ENCODE measurements at places on chromosomes 12 and 14. TPM values are rescaled to one million over a fixed set of nuclear protein-coding genes. Genes with fewer than 3 reads are reported as not detected.

The MYO1H gene
- 0.48 TPM for total RNA-seq

The C12orf54 gene
- total RNA-seq, result 2.0 TPM

The EEF1AKMT3 gene
- total RNA-seq, result 4.6 TPM

The DRAM1 gene
- total RNA-seq, result 3.4 TPM

The PRIMA1 gene
- 1.1 TPM for total RNA-seq

The ARMH4 gene
- total RNA-seq, result 4.4 TPM

The NRXN3 gene
- total RNA-seq, result 1.8 TPM

The ADAM21 gene
- total RNA-seq, result not detected

The CMA1 gene
- not detected for total RNA-seq

The GALNT6 gene
- total RNA-seq, result 6.4 TPM

The SFSWAP gene
- 29.4 TPM for total RNA-seq

The TPH2 gene
- not detected for total RNA-seq

The VRTN gene
- not detected for total RNA-seq

The ZFYVE26 gene
- 11.8 TPM for total RNA-seq

The CARMIL3 gene
- 1.1 TPM for total RNA-seq

The MEG3 gene
- 3.0 TPM for total RNA-seq

The RNU4-1 gene
- total RNA-seq, result under 0.01 TPM

The OGFOD2 gene
- 10.1 TPM for total RNA-seq

The LTB4R gene
- total RNA-seq, result 85.2 TPM

The SLCO1B1 gene
- not detected for total RNA-seq

The CIDEB gene
- 26.3 TPM for total RNA-seq

The OR4M1 gene
- not detected for total RNA-seq

The GLIPR1 gene
- total RNA-seq, result 3.0 TPM

The TMEM229B gene
- total RNA-seq, result 0.38 TPM

The CCDC177 gene
- not detected for total RNA-seq

The PPP4R4 gene
- 0.08 TPM for total RNA-seq

The TAPBPL gene
- 7.7 TPM for total RNA-seq

The ZFYVE21 gene
- 134 TPM for total RNA-seq

The ENO2 gene
- 5.1 TPM for total RNA-seq

The PTPRO gene
- total RNA-seq, result 0.76 TPM

The OLR1 gene
- total RNA-seq, result not detected

The RAD9B gene
- total RNA-seq, result 0.40 TPM

The MARS1 gene
- 54.2 TPM for total RNA-seq

The KRT6B gene
- total RNA-seq, result 3,585 TPM

The SLC2A14 gene
- total RNA-seq, result not detected

The RNF31 gene
- 34.7 TPM for total RNA-seq

The KIF5A gene
- not detected for total RNA-seq

The GLS2 gene
- 9.7 TPM for total RNA-seq

The MAP3K9 gene
- total RNA-seq, result 14.0 TPM

The FZD10 gene
- 7.2 TPM for total RNA-seq

All from esophagus squamous epithelium (tissue), 5 donors.